Stimulated activated CD8-positive, alpha-beta memory T cell treated with anti-CD3 and anti-CD28 coated beads, Interleukin-4, amount 100 ng/mL, for 1 hour (primary cell): ENCODE measurements at places on chromosomes 1 and 21.

- no peak for DNase-seq
These were observed 31.8 kb downstream of the LRRC52 start for GRCh38 chr1:165575468-165576099.

DNA sequence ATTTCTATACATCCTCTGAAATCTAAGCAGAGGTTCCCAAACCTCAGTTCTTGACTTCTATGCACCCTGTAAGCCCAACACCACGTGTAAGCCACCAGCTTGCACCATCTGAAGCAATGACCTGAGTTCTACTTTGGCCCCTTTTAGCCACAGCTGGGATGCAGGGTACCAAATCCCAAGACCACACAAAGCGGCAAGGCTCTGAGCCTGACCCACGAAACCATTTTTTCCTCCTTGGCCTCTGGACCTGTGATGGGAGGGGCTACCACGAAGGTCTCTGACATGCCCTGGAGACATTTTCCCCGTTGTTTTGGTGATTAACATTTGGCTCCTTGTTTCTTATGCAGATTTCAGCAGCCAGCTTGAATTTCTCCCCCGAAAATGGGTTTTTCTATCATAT lies 38.8 kb downstream of the STXBP3 start:
- no peak for DNase-seq

DNA sequence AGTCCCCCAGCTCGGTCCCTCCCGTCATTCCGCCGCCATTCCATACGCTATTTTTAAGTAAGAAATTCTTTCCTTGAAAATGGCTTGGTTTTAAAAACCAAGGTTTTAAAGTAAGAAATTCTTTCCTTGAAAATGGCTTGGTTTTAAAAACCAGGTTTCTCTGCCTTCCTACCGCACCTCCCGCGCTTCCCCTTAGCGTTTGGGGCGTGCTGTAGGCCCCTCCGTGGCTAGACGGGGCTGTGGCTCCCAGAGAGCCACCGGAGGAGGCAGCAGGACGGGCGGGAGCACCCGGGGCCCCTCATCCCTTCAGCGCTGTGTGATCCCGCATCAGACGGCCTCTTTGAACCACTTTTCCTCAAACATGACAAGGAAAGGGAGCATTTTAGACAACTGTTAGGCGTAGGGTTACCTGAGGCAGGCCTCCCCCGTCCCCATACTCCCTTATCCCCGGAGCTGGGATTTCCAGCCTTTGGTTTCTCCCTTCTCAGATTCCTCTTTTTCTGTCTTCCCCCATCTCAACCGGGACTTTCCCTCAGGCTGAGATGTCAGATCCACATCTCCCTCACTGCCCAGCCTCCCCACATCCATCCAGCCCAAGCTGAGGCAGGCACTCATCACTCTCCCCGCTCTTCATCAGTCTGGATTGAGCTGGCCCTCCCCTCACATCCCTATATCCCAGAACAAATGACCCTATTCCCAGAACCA lies 541 bp upstream of the CD58 start:
- no peak for DNase-seq

GRCh38 chr1:175272361-175272760 lies 79.8 kb upstream of the KIAA0040 start:
- no peak for DNase-seq

DNA sequence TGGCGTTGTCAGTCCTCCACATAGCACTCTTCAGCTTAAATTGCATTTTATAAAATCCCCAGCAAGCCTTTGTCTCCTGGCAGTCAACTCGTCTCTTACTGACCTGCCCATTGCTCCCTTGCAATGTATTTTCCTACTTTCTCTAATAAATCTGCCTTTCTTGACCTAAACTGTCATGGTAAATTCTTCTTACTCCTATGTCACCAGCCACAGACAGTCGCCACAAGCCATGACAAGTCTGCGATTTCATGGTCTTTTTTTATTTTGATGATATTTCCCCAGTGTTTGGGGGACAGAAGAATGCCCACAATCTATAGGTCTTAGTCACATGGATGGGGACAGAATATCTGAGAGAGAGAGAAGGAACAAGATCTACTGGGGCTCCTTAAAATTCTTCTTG lies 8.4 kb downstream of the IFNAR2 start:
- no peak for DNase-seq

DNA sequence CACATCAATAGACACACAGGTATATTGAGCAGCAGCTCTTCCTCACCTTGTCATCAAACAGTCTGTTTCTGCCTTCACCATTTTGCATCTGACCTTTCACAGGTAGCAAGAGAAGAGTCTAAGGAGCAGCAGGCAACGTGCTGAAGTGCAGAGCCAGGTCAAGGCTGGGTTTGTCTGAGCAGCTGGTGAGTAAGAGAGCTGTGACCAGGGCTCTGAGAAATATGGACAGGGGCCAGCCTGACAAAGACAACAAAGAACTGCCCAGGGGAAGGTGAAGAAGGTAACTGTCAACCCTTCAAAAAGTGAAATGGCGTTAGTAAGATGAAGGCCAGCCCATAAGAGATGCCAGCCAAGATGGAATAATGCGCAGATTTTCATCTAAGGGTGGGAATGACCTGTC lies 58.9 kb upstream of the LRRC8D start:
- no peak for DNase-seq

GRCh38 chr1:240572328-240572727 lies 39.6 kb downstream of the GREM2 start:
- DNase-seq: no peak

GRCh38 chr1:43337588-43337987 lies at the start of gene MPL:
MPL (plus strand) TSS chr1:43337818; CDS start chr1:43337849, 31 bp downstream.
- DNase-seq: no peak

DNA sequence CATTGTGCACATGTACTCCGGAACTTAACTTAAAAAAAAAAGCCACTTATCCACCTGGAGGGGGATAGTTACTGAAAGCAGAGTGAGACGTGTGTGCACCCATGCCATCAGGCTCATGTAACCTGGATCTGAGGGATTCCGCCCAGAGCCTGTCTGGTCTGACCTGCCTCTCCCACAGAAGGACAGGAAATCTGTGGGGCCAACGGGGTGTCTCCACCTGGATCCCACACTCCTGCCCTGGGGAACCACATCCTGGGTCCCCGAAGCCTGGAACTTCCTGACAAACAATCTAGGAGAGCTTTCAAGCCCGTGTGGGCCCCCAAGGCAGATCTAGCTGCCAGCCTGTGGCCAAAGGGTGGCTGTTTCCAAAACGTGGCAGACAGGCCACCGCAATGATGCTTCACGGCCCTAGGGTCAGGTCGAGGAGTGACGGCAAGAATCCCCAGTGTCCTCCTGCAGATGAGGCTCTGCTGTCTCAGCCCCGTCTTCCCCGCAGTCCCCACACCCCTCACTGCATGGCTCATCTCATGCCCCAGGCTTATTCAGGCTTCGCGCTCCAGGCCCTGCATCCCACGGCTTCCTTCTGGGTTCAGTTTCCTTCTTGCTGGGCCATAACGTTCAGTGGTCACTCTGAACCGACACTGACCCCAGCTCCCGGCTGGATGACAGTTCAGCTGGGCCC lies 21.0 kb upstream of the PCBP3 start:
- DNase-seq: no peak
